ENCODE measurements at places on chromosomes 13 and 19.

DNA sequence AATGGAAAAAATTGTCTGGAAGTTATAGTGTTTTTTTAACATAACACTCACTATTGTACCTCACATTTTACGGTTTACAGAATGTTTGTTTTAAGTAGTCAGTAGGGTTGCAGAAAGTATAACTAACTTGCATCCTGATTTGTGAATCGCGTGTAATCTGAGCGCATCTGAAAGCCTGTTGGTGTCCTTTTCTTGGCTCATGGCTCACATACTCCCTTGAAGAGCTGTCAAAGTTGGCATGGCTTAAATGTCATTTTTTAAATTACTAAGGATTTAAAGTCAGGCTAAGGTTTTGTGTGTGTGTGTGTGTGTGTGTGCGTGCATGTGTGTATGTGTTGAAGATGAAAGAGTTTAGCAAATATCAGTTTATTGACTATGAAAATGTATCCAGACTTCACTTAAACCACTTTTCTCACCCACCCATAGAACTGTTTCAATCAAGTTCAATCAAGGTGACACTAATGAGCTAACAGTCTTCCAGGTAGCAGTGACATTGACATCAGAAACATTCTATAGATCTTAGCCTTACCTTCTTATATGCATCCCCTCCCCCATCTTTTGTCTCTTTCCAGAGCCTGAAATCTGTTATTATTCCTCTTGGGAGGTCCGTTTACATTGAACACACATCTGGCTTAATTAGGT lies 480.4 kb upstream of the SGCG start:
- DNase-seq = no peak

- no peak for DNase-seq
Measured at GRCh38 chr19:6877766-6878165, 9.6 kb upstream of the ADGRE1 start.

DNA sequence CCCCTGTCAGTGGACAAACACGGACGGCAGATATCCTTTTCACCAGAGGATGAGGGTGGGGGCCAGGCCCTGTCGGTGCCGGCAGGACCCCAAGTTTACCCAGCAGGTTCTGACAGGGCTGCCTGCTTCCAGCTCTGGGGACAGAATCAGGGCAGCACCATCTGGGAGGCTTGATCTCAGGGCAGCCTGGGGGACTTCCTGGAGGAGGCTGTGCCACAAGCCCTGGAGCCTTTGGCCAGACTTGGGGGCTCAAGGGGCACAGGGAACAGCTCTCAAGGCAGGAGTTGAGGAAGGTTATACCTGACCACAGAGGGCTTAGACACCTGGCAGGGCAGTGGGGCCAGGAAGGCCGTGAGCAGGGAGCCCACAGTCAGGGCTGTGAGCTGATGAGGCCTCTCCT lies 45.2 kb downstream of the COMP start:
- DNase-seq = no peak

- DNase-seq = no peak
Measured at GRCh38 chr13:40983259-40983658, 35.9 kb downstream of the ELF1 start.

DNA sequence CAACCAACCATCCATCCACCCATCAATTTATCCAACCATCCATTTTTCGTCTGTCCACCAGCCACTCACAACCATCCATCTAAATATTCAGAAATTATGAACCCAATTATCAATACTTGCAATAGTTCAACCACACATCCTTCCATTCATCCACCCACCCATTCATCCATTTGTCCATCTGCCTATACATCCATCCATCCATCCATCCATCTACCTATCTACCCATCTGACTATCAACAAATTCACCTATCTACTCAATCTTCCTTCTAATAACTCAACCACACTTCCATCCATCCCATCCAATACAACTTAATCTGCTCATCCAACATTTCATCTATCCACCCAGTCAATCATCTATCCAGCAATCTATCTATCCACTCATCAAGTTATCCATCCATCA lies 46.3 kb downstream of the UNC13A start:
- no peak for DNase-seq

GRCh38 chr19:929203-929890 lies 3.5 kb downstream of the ARID3A start:
- DNase-seq = no peak

- no peak for DNase-seq
Measured at GRCh38 chr13:78576261-78576660, 27.1 kb downstream of the POU4F1 start.

- DNase-seq = no peak
Measured at GRCh38 chr13:59793107-59793506, 370.6 kb downstream of the DIAPH3 start.

DNA sequence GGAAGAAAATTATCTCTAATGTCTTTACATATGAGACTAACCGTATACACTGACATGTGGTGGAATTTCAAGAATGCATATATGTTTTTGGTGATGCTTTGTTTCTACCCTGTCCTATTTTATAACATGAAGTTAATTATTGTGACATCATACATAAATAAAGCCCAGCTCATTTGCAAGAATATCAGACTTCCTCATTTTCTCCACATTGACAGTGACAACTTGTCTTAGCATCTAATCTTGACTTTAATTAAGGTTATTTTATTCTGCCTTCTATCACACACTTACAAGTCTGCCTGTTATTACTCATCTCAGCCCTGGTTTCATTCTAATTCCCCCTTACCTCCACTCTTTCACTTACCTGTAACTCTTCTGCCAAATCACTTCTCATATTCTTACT lies 140.6 kb upstream of the STARD13 start:
- DNase-seq = no peak

- DNase-seq = no peak
Measured at GRCh38 chr13:41388143-41388881, 69.0 kb upstream of the RGCC start.

DNA sequence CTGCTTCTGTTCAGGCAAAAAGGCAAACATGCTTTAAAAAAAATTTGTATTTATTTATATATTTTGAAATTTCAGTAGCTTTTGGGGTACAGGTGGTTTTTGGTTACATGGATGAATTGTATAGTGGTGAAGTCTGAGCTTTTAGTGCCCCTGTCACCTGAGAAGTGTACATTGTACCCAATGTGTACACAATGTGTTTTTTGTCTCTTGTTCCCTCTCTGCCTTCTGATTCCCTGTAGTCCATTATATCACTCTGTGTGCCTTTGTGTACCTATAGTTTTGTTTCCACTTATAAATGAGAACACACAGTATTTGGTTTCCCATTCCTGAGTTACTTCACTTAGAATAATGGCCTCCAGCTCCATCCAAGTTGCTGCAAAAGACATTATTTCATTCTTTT lies 77.4 kb downstream of the PDS5B start:
- DNase-seq = no peak

GRCh38 chr13:102530751-102531150 lies 66.0 kb upstream of the TPP2 start:
- no peak for DNase-seq

DNA sequence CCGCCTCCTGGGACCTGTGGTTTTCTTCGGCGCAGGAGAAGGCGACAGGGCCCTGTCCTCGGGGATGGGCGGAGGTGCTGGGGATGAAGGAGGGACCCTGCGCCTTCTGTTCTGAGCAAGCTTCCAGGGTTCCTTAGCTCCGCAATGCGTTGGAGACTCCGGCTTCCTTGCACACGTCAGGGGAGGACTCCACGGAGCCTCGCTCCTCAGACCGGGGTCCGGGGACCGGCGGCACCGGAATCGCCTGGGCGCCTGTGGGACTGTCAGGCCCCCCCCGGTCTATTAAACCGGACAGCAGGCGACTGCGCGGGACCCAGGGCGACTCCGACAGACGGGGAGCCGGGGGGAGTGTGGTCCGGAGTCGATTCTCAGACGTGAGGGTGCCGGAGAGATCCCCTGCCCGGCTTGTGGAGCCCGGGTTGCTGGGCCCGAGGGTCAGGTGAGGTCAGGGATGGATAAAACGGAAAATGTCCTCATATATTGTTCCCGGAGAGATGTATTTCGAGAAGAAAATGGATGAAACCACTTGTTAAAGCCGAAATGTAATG lies 227.4 kb downstream of the TEX29 start:
- DNase-seq = no peak

GRCh38 chr13:114073881-114074612 lies 58.4 kb downstream of the RASA3 start:
- DNase-seq = no peak

DNA sequence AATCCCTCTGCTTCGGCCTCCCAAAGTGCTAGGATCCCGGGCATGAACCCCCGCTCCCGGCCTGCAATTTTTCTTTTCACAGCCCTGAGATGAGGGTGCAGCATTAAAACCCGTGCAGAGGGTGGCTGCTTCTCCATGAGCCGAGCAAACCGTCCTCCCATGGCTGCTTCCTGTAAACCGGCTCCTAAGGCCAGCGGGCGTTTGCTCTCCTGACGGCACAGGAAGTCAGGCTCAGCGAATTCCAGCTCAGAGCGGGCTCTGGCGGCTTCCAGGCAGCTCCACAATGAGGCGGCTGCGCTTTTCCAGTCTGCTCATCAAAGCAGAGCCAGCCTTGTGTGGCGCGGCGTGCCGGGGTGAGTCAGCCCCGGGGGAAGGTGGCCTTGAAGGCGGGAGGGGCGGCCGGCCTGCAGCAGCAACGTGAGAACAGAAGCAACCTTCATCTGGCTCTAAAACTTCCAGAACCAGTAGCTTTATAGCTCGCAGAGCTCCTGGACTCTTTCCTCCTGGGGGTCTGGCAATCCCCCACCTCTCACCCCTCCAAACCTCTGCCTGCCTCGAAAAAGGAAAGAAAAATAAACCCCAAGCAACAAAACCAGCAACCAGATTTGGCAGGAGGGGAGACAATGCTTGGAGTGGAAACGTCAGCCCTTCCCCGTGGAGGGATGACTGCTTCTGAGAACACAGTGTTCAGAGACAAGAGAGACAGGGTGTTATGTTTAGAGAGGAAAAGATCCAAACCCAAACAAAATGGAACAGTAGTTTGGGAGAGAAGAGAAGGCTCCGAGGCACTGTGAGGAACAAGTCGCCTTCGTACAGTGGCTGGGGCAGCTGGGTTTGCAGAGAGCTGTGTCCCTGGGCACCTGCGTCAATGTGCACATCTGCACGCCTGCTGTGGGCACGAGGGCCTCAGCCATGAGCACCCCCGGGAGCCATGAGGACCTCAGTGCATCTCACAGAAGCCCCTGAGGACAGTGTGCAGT lies 67.8 kb downstream of the GADD45B start:
- no peak for DNase-seq

- no peak for DNase-seq
Measured at GRCh38 chr13:28093881-28094280, 6.5 kb downstream of the FLT3 start.

DNA sequence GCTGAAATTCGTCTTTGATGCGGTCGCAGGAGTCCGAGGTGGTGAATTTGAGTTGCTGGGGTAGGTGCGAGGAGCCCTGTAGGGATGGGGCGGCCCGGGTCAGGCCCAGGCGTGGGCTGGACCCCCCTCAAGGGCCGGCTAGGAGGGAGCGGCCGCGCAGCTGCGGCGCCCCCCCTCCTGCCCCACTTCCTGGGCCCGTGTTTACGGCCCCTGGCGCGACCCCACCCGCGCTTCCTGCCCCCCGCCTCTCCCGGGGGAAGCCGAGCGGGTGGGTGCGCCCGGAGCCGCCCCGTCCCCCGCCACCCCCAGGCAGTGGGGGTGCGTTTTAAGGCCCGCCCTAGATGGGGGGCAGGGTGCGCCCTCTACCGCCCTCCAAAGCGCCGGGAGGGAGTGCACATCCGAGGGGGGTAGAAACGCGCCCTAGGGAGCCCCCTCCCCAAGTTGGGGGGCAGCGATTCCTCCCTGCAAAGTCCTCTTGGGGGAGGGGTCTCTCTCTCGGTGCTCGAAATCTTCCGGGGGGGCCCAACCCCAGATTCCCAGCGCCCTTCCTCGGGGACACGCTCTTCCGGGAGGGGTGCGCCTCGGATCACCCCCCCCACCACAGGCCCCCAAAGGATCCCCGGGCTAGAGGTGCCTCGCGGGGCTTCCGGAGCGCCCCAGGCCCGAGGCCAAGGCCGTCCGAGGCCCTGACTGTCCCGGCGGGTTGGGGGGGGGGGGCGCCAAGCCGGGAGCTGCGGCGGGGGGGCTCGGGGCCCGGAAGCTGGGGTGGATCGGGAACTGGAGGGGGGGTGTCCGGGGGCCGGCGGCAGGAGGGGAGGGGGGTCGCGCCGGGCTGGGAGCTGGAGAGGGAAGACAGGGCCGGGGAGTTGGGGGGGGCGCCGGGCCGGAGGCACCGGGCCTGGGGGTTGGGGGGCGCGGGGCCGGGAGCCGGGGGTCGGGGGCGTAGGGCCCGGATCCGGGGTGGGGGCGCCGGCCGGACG lies 823 bp downstream of the TLE5 start:
- no peak for DNase-seq

DNA sequence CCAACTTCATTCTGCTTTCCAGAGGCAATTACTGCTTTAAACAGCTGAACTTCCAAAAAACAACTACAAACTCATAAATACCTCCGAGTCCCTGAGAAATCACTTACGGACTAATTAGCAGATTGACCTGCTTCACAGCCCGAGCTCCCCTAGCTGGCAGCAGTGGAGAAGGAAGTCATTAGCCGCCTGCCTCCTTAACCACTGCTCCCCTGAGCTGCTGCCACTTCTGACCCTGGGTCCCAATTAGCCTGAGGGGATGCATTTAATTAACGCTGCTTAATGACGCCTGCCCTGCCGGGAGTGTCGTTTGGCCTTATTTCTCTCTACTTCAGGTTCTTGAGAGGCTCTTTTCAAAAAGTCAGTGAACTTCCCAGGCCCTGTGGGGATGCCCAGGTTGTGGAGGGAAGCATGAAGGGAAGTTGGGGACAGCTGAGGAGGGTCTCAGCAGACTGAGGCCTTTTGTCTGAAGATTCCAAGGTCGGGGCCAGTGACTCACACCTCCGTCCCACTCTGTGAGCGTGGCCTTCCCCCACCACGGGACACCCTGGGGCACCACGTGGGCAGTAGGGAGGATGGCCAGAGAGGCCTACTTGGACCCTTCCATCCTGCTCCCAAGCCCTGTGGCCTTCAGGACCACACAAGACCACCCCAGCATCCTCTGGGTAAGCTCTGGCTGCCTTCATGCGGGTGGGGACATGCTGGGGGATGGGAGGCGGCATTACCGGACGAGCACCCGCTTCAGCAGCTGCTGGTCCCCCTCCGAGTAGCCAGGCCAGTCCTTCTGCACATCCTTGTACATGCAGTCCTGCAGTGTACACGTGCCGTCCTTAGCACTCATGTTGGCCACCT lies 19.8 kb upstream of the ISYNA1 start:
- DNase-seq = no peak

DNA sequence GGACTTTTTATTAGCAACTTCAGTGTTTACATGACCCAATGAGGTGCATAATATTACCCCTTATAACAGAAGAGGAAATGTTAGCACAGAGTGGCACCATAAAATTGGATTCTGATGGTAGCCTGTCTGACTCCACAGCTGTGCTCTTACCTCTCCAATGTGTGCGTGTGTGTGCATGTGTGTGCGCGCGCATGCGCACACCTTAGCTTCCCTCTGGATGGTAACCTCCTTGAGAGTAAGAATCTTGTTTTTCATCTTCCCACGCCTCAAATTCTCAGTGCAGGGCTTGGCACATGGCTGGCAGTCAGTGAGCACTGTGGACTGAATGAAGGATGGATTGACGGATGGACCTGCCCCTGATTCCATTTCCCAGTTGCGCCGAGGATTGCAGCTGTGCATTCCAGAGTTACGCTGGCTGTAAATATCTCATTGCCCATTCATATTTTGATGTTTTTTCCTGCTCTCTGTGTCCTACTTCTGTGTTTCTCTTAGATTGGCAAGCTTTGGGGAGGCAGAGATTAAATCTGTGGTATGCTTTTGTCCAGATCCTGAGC lies 99.2 kb upstream of the WASF3 start:
- no peak for DNase-seq
